ENCODE measurements at places on chromosomes 4 and X.

DNA sequence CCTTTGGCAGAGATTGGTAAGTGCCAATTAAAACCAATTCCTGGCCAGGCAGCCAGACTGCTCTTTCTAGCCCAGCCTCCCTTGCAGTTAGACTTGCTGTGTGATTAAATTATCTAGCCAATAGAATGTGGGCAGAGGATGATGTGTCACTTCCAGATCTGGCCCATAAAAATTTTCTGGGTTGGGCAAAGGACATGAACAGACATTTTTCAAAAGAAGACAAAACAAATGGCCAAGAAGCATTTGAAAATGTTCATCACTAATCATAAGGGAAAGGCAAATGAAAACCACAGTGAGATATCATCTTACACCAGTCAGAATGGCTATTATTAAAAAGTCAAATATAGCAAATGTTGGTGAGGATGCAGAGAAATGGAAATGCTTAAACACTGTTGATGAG is 71.4 kb upstream of the STIM2 start:
- DNase-seq: no peak

DNA sequence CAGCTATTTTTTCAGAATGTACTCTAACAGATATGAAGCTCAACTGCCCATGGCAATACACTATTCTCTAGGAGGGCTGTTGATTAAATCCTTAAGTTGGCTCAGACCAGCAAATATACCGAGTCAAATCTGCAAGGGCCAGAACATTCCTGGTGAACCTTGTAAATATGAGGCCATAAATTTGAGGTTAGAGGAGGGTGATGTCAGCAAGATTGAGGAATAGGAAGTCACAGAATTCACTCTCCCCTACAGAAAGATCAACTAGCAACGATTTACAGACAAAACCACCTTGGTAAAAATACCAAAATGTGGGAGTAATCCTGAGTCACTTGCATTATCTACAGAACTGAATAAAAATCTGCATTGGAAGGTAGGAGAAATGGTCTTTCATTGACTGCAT is 399.3 kb downstream of the GPM6A start:
- DNase-seq: no peak

GRCh38 chr4:182222766-182223165 is 20.4 kb upstream of the TENM3 start:
- no peak for DNase-seq

DNA sequence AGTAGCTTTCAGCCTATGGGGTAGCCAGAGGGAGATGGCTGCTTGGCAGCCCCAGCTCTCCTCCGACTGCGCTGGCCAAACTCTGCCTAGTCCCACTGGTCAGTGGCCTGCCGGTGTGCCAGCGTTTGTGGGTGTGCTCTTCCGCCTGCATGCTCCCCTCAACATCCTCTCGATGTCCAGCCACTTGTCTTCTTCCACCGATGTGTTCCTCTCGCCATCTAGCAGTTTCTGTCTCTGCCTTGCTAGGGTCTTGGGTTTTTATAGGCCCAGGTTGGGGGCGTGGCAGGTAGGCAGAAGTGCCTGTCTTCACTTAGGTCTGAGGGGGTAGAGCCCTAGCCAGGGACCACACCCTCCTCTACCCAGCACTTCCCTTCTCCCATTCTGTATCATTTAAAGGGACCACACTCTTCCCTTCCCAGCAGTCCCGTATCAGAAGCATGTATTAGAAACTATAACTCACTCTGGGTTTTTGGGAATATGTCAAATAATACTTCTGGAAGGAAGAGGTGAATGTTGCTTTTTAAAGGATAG is 124.4 kb downstream of the KDM6A start:
- no peak for DNase-seq

- no peak for DNase-seq
These were observed 65.0 kb downstream of the INPP4B start for GRCh38 chr4:142781114-142781513.

GRCh38 chrX:136650811-136651210 is 2.9 kb downstream of the CD40LG start:
- no peak for DNase-seq

DNA sequence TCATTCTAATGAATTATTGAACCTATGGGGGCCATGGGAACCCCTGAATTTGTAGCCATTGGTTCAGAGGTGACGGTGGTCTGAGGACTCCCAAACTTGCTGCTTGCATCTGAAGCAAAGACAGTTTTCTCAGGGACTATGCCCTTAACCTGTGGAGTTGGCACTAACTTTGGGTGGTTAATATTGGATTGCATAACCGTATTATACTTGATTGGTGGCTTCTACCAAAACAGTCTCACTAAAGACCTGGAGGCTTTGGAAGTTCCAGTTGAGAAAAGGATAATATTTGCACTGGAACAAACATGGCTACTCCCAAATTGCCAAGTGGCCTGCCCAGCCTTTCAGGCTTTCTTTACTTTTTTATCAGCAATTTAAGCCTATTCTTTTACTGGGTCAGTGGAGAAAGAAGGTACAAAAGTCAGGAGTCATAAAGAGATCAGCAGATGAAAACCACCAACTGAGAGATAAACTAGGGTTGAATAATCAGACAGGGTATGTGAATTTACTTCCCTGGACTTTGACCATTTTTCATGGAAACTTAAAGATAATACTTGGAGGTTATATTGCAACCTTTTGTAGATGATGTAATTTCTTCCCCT is 7.9 kb upstream of the KLHL8 start:
- no peak for DNase-seq
